ENCODE measurements at places on chromosomes 12 and 14.

DNA sequence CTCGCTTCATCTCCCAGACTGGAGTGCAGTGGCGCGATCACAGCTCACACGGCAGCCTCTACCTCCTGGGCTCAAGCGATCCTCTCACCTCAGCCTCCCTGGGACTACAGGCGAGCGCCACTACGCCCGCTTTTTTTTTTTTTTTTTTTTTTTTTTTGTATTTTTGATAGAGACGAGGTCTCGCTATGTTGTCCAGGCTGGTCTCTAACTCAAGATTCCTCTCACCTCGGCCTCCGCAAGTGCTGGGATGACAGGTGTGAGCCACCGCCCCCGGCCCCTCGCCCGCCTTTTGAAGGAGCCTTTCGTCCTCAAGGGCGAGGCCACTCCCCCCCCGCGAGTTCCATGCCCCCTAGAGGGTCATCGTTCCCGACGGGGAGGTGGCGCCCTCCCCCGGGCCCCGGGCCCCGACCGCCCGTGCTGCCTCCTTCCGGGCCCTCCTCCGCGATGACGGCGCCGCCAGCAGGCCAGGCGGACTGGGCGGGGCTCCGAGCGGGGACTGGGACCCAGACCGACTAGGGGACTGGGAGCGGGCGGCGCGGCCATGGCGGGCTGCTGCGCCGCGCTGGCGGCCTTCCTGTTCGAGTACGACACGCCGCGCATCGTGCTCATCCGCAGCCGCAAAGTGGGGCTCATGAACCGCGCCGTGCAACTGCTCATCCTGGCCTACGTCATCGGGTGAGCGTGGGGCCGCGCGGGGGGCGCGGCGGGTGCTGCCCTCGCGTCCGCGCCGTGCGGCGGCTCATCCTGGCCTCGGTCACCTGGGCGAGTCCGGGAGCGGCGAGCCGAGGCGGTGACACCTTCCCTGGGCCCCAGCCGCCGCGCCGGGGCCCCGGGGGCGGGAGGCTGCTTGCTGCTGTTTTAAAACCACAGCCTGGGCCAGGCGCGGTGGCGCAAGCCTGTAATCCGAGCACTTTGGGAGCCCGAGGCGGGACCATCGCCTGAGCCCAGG, at the start of gene P2RX4:
P2RX4 (plus strand) TSS at position 506 of the 949 bp plus-strand sequence; CDS start at position 542, 36 bp downstream.
- peak; percentile 94 for DNase-seq

GRCh38 chr14:88986146-88986841, 161.8 kb downstream of the TTC8 start:
- DNase-seq = no peak

GRCh38 chr12:26106347-26106746, 18.5 kb downstream of the BHLHE41 start:
- DNase-seq = no peak

DNA sequence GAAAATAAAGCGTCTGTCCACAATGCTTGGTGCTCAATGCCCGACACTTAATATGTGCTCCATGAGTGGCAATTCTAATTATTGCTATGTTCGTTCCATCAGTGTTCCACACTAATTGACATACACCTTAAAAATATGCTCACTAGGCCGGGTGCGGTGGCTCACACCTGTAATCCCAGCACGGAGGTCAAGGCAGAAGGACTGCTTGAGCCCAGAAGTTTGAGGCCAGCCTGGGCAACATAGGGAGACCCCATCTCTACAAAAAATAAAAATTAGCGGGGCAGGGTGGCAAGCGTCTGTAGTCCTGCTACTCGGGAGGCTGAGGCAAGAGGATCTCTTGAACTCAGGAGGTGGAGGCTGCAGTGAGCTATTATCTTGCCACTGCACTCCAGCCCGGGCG, 635 bp upstream of the HECTD4 start:
- no peak for DNase-seq

GRCh38 chr12:132602572-132603239, 7.7 kb downstream of the LRCOL1 start:
- peak; percentile 76 for DNase-seq

- no peak for DNase-seq
Measured at GRCh38 chr14:45254771-45255170, 1.8 kb upstream of the MIS18BP1 start.

DNA sequence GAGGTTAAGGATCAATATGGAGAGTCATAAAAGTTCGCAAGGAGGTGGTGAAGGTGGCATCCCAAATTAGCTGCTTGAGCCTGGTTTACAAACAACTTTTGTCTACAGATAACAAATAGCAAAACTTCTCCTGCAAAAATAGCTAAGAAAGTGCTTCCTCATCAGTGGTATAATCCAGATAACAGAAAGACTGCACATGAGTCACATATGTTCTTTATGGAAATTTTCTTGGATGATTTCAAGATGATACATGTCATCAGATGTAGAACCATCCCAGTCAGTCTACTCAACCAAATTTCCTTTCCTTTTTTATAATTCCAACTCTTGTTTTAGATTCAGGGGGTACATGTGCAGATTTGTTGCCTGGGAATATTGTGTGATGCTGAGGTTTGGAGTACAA, 133.0 kb downstream of the BTG1 start:
- no peak for DNase-seq

DNA sequence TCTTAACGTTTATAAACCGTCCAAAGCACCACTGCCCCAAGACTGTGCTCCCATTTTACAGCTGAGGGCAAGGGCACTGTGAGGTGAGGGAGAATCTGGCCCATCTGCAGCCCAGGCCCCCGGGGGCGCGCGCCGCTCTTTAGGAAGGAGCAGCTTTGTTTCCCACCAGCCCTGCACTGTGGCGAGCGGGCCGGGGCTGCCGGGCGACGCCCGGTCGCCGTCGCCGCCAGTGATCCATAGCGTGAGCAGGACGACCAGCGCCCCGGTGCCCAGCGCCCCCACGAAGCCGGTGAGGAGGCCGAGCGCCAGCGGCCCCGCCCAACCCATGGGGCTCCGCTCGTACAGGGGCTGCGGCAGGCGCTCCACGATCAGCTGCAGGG, 34.6 kb downstream of the FIGNL2 start:
- no peak for DNase-seq

- DNase-seq = no peak
Measured at GRCh38 chr14:74697543-74697942, 15.3 kb downstream of the AREL1 start.

DNA sequence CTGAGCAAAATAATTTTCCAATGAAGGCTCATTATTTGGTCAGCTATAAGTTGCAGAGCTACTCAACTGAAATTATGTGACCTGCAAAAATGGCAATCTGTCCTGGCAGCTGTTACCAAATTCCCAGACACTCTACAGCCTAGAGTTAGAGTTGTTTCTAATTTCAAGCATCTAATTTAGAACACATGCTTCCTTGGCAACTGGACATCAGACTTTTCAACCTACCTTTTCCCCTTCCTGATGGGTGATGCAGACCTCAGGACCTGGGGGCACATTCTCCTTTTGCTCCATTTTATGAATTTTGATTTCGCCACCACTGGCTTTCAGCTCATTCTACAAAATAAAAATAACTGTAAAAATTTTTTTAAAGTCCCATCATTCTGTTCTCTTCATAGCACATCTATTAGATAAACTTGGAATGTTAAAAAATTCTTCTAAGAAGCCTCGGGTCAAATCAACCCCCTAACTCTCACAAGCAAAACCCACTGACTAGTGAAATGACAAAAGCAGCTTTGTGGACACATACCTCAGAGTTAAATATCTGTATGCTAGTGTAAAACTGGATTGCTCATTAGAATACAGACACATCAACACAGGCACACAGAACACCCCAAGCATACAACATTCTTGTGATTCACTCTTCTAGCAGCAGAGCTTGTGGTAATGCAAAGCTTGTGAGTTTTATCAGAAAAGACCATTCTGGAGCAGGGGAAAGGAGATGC, 33.5 kb upstream of the CERS5 start:
- DNase-seq = no peak

GRCh38 chr12:6471989-6472360, 1.5 kb upstream of the VAMP1 start:
- no peak for DNase-seq

- DNase-seq = no peak
Measured at GRCh38 chr14:33254861-33255395, 316.2 kb downstream of the NPAS3 start.

- no peak for DNase-seq
Measured at GRCh38 chr12:16272222-16272621, 5.3 kb downstream of the SLC15A5 start.

- no peak for DNase-seq
Measured at GRCh38 chr12:80314741-80315140, 129.3 kb upstream of the PTPRQ start.

DNA sequence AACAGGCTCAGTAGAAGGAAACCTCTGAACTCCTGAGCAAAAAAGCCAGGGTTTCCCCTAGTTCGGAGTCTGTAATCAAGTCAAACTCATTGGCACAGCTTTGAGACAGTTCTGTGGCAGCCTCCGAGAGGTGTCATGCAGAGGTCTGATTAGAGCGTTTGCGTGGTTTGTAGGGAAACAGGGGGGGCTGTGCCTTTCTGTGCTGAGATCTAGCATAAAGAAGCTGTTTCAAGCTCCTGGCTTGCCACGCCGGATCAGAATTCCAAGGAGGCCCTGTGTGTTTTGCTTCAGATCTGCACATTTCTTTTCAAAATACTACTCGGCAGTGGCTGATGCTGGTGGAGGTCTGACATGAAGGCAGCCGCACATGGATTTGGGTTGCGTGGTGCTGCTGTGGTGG, 1.7 kb downstream of the CABP1 start:
- DNase-seq = no peak

- DNase-seq = no peak
Measured at GRCh38 chr12:45532113-45532512, 197.4 kb upstream of the ARID2 start.

DNA sequence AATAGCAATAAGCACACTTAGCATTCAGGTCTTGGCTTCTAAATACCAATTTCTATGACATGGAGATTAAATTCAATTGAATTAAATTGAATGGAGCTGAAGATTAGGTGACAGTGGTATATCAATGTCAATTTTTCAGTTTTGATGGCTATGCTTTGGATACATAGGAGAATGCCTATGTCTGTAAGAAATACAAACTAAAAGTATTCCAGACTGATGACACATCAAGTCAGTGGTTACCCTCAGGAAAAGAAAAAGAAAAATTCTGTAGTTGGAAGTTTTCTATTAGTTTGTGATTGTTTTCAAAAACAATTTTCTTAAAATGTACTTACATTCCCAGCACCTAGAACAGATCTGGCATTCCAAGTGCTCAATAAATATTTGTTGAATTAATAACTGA, 4.9 kb upstream of the DCAF4 start:
- DNase-seq = no peak

DNA sequence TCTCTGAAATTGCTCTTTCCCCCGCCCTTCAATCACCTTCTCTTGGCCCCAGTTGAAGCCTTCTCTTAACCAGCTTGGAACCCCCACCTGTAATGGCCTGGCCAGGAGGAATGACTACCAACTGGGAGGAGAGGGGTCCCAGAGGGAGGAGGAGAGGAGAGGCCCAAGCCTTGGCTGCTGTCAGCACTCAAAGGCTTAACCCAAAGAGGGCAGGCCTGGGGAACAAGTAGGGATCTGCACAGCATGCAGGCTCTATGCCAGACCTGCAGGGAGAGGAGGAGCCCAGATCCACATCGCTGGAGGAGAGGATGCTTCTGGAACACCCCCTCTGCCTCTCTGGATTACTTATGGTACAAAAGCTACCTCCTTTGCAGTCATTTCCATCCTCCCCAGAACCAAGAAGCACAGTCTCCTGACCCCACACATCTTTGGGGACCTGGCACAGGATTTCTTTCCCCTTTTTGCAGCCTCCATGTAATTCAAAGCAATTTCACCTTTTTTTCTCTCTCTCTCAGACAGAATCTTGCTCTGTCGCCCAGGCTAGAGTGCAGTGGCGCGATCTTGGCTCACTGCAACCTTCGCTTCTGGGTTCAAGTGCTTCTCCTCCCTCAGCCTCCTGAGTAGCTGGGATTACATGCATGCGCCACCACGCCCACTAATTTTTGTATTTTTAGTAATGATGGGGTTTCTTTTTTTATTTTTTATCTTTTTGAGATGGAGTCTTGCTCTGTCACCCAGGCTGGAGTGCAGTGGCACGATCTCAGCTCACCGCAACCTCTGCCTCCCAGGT, 6.2 kb downstream of the RARG start:
- no peak for DNase-seq

DNA sequence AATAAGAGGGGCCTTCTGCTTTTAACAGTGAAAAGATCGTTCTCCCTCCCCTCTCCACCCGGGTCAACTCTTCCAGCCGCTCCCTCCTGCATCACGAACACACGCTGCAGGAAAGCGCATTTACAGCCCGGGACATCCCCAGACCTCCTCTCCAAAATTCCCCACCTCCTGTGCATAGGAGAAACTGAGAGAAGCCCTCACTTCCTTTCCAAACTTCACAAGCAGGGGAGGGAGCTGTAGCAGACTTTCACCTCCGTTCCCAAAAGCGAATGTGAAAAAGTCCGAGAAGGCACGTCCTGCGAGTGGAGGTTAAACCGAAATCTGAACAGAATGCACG, 513 bp downstream of the BCAT1 start:
- DNase-seq = no peak

DNA sequence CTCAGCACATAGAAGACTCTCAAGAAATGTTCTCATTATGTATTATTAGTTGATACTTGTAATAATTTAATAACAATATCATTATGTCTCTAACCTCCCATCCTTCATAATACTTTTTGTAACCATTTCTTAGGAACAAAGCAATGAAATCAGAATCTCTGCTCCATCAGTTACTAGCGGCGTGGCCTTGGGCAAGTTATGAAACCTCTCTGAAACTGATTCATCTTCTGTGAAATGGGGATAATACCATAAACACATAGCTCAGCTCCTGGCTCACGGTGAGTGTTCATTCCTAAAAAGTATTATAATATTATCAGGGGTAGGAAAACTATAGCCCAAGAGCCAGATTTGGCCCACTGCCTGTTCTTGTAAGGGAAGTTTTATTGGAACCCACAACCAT, 11.4 kb upstream of the CMKLR1 start:
- DNase-seq = no peak

DNA sequence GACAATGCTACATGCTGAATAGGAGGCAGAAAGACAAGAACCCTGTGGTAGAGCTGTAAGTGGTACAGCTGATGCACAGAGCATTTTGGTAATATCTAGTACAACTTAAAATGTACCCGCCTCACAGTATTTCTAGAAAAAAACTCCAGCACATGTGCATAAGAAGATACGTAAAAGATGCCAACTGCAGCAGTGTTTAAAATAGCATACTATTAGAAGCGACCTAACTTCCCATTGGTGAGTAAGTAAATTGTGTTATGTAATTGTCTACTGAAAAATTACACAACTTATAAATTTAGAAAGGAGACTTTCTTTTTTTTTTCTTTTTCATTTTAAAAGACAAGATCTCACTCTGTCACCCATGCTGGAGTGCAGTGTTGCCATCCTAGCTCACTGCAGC, 114.3 kb upstream of the CAND1 start:
- no peak for DNase-seq

DNA sequence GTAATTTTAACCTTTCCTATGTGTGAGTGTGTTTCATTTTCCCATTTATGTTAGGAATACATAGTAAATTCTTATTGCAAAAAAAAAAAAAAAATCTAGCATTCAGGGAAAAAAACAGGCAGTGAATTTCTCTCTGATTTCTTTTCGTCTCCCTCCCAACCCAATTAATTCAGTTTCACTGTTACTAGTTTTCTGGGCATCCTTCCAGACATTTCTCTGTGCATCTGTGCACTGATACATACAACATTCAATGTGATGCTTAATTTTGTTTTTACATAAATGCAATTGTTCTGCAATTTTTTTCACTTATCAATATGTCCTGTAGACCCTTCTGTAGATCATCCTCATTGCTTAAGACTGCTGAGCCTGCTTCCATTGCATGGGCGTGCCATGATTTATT, 694.3 kb upstream of the TBX3 start:
- no peak for DNase-seq

- no peak for DNase-seq
Measured at GRCh38 chr14:89992273-89992672, 36.5 kb downstream of the TDP1 start.

- DNase-seq = no peak
Measured at GRCh38 chr12:124819080-124819479, 44.6 kb downstream of the SCARB1 start.
